NCI-H510A treated with DMSO at 0.1 percent for 48 hours (cell line): ENCODE measurements at places on chromosomes 3 and 15.

DNA sequence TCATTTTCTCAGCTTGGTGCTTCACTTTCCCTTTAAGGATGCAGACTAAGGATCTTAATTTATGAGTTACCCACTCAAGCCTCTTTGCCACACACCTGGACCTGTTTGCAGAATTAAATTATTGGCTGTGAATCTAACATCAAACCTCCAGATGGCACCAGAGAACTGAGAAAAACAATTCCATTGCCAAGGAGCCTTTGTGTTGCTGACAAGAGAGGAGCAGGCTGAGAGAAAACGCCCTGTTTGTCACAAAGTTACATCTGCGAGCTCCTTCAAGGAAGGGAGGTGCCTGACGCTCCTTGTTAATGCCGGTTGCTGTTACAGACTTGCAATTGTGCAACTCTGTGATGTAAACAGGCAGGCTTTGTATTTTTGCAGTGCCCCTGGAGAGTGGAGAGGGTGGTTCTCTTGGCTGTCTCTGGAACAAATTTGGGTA lies 36.3 kb upstream of the TMC3 start:
- peak; percentile 75 for DNase-seq

GRCh38 chr3:153495422-153495821 lies 333.4 kb downstream of the RAP2B start:
- no peak for DNase-seq

DNA sequence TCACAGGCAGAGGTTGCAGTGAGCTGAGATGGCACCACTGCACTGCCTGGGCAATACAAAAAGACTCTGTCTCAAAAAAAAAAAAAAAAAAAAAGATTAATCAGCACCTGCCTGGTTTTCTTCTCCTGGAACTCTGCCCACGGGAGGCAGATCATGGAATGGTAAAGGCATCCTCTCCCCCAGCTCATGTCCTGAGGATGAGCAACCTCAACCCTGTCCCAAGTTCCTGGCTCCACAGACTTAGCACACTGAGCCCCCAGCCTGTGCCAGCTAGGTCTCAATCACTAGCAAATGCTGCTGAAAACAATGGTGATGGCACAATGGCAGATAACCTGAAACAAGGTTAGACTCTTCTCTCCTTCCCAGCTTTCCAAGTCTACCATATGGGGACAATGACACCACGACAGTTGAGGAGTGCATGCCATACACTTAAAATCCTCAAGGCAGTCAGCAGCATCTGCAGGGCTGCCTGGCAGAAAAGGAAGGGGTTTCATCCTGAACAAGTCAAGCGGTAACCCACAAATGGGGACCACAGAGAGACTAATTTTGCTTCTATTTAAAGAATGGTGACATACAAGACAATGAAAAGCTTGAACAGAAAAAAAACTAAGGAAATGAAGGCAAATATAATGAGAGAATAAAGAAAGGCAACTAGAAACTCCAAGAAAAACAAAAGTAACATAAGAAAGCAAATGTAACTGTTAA lies 4.8 kb downstream of the CLN6 start:
- no peak for DNase-seq

GRCh38 chr3:8472549-8472948 lies 29.1 kb upstream of the LMCD1 start:
- DNase-seq: no peak

DNA sequence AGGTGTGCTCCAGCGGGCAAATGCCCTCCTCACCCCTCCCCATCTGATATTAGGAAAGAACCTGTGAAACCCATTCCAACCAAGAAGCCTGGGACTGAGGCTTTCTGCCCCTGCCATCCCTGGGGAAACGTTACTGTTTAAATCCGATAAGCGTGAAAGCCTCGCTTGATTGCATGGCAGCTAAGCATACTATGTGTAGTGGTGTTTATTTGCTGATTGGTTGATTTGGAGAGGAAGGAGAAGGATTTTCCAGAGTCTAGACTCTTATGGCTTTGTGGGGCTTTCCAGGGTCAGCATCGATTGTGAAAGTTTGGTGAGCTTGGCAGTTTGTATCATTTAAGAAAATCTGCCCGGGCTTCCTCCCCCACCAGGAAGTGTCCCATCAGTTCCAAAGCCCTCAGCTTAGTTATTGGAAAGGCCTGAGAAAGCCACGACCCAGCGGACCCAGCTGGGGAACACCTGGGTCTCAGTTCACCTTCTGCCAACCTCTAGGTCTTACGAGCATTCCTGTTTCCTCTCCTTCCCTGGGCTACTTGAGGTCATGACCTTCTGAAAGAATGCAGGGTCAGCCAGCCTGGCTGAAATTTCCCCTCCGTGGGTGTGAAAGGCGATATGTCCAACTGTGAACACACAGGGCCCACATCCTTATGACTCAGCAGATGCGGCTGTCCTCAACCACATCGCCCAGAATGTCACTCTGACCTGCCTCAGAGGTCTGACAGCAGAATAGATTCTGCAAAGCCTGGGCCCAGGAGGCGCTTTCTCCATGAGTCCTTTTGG lies 62.8 kb upstream of the HERC1 start:
- DNase-seq: no peak

GRCh38 chr3:44920081-44920480 lies 45.7 kb downstream of the TGM4 start:
- no peak for DNase-seq

- no peak for DNase-seq
Observed at GRCh38 chr3:140910860-140911259, 30.8 kb upstream of the SLC25A36 start.

DNA sequence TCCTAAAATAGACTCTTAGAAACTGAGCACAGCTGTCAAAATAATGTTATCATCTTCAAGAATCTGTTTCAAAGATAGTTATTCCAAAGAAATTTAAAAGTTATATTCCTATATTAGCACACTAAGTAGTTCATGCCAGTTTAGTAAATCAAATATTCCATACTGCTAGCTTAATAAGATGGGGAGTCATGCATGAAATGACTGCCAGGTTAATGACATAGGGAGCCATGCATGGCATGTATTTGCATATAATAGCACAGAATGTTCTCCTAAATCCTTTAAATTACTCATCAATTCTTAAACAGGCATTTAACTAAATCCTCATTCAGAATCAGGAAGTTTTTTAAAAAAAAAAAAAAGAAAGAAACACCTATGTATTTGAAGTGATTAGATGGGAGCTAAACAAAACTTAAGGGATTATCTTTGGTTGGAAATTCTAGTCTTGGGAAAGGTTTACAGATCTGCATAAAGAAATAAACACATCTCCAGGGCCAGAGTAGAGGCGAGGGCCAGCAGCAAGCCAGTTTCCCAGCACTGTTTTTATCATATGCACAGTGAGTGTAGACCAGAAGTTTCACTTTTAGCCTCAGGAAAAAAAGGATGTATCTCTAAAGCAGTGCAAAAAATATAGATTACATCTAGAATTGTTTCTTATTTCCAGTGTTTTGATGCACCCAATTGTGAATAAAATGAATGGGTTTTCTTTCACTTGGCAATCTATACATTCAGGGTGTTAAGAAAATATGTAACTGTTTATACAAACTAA lies 366.4 kb upstream of the AGTR1 start:
- no peak for DNase-seq

DNA sequence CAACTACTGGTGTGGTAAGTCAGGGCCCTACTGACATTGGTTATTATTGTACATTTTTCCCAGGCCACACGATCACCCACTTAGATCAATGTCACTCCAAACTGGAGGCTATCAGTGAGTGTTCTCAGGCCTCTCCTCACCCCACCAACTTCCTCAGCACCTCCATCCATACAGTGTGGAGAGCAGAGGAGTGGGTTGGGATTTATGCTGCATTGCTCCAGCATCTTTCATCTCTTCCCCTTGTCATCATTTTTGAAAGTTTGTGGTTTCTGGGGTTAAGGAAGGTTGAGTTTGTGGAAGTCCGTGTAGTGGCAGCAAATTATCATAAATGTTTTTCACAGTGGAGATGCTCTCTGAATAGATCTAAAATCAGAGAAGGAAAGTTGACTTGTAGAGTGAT lies 60.2 kb downstream of the TLNRD1 start:
- no peak for DNase-seq

- no peak for DNase-seq
Observed at GRCh38 chr3:151581035-151581434, 120.2 kb upstream of the IGSF10 start.

DNA sequence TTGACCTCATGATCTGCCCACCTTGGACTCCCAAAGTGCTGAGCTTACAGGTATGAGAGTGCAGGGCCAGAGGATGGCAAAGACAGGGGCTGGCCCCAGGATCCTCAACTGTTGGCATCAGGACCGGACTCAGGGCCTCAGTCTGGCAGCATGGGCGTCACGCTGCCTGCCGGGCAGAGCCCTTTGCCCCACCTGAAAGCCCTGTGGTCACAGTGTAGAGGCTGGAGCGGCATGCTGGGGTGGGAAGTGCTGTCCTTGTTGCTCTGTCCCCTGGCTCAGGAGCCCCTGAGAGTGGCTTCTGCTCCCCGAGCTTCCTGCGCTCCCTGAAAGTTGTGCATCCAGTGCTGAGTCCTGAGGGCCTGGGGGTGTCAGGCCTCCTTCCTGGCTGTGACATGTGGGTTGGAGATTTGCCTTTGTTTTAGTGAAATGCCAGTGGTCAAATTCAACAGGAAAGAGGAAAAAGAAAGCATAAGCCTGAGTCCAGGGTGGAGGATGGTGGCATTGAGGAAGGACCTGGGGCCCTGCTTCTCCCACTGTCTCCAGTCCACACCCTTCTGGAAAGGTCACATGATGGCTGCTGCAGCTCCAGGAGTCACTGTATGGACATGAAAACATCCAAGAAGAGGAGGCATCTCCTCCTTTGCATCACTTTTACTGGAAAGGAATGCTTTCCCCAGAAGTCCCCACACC lies 147.2 kb downstream of the OR4M2 start:
- DNase-seq: no peak
